PC-9 (cell line): ENCODE measurements at places on chromosomes 2 and 18. TPM values are rescaled to one million over a fixed set of nuclear protein-coding genes. Genes with fewer than 3 reads are reported as not detected.

DNA sequence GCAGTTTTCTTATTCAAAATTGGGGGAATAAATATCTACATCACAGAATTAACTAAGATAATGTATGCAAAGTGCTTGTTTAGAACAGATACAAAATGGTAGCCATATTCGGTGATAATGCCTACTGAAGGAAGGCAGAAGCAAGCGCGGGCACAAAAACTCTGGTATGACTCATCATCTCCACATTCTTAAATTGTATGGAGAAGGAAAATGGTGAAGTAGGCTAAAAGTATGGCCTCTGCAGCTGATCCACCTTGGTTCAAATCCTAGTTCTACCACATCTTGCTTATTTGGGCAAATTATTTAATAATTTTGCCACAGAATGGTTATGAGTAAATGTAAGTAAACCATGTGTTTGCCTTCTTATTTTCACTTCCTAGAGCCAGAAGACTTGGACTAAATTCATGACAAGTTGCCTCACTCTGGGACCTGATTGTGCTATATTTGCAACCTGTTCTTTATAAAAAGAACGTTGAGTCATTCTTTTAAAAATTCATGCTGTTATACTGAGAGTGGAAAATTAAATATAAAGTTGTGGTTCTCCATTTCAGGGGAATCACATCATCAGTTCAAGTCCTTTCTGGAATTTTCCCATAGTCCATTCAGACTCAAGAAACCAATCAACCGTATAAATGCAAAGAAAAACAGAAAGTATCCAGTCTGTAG lies 9.0 kb upstream of the CDK15 start:
- DNase-seq, result no peak

- no peak for DNase-seq
Observed at GRCh38 chr2:76958749-76959148, 563.4 kb downstream of the LRRTM4 start.

Gene AGXT
- not detected in 2 replicates for total RNA-seq

DNA sequence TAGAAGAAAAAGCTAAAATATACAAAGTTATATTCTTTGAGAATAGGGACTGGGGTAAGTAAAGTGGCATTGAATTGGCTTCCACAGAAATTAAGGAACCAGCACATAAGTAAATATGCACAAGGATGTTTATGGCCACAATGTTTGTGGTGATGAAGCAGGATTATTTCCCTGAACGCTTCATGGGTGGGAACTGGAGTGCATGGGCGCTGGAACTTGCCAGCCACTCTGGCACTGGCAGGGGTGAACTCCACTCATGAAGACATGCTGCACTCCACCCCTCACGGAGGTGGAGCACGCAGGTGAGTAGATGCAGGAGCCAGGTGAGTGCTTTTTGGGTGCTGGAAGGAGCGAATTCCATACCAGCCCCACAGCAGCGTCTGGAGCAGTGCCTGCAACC lies 94.1 kb downstream of the BCL2 start:
- DNase-seq, result no peak

GRCh38 chr18:13176847-13177246 lies 41.7 kb upstream of the LDLRAD4 start:
- DNase-seq, result no peak

DNA sequence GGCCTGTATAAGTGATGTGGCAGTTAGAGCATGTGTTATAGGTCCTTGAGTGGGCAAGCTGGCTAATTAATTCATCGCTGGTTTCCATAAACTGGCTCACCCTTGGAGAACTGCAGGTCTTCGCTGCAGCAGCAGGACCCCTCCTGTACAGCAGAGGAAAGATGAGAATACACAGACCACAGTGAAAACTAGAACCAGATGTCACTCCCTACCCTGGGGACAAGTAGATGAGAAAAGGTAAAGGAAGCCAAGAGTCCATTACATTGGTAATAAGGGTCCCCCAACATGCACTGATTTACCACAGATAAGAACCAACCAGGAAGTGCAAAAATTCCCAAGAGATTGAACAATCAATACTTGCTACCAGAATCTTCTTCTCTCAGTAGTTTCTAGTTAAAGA lies 415.6 kb upstream of the LYPD1 start:
- no peak for DNase-seq

Gene SKA1
- 14.7 and 18.3 TPM in 2 replicates for total RNA-seq

DNA sequence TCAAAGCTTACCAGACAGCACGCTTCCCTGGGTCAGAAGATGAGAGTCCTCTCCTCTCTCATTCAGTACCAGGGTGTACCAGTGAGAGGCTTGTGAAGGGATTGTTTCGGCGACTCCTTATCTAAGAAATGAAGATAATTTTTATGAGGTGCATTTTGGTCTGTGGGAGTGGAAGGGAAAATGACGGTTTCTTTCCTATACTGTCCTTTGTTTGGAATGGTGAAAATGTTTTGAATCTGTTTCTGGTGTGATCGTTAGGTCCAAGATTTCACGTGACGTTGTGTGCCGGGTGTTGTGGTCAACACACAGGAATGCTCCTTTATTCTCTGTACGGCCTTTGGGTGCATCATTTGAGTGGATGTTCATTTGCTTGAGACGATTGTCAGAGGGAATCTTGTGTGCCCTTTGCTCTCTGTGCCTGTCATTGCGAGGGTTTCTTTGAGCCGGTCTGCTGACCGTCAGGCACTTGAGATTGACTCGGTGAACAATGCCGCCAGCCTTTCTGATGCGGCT lies 183.5 kb downstream of the AGAP1 start:
- no peak for DNase-seq

Gene LIMS3
- total RNA-seq, result 1.4 and 2.3 TPM in 2 replicates

- DNase-seq, result no peak
Observed at GRCh38 chr2:140892436-140892835, 1238.4 kb downstream of the LRP1B start.

GRCh38 chr2:178756843-178757242 lies 50.4 kb downstream of the TTN start:
- DNase-seq, result no peak
